ENCODE measurements at places on chromosomes 11 and 22.

DNA sequence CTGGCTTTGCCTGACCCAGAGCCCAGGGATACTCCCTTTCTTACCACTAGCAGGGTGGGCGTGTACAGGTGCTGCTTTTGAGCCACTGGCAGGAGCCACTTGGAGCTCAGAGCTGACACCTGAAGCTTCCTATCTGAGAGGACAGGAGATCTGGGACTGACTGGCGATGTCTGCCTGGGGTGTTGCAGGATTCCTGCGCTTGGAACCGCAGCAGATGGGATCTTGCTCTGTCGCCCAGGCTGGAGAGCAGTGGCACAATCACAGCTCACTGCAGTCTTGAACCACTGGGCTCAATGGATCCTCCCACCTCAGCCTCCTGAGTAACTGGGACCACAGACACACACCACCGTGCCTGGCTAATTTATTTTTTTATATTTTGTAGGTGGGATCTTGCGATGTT is 17.7 kb downstream of the GP1BB start:
- DNase-seq: no peak

DNA sequence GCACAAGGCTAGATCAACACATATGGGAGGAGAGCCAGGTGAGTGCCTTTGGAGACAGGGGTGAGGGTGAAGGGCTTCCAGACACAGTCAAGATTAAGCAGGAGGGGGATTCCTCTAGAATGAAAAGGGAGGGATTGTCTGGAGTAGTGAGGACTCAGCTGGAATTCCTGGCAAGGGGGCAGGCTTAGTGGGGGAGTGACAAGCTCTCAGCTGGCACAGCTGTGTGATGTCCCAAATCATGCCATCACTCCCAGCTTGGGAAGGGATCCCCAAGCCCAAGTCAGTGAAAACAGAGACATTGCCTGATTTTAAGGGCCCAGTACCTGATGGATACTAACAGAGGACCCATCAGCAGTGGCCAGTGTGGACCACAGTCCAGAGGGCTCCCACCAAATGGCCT is 119.0 kb downstream of the MPPED2 start:
- no peak for DNase-seq

GRCh38 chr22:18987765-18988164 is 51.7 kb upstream of the PRODH start:
- no peak for DNase-seq

DNA sequence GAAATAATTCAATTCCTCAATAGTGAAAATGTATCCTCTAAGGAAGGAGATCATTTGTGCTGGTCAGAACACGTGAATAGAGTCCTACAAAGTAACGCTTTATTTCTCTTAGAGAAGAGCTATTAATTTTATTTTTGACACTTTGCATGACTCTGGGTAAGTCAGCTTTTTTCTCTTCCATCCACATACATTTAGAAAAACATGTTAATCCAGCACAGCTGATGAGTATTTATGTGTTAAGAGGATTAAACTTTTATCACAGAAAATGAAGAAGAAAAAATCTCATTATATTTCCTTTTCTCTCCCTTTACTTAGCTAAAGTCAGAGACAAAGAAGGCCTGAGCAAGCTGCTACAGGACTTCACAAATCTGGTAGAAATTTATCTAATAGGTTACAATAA is 649.5 kb upstream of the CCDC179 start:
- no peak for DNase-seq

- DNase-seq: no peak
Measured at GRCh38 chr11:64776425-64776824, 1.9 kb downstream of the SF1 start.

DNA sequence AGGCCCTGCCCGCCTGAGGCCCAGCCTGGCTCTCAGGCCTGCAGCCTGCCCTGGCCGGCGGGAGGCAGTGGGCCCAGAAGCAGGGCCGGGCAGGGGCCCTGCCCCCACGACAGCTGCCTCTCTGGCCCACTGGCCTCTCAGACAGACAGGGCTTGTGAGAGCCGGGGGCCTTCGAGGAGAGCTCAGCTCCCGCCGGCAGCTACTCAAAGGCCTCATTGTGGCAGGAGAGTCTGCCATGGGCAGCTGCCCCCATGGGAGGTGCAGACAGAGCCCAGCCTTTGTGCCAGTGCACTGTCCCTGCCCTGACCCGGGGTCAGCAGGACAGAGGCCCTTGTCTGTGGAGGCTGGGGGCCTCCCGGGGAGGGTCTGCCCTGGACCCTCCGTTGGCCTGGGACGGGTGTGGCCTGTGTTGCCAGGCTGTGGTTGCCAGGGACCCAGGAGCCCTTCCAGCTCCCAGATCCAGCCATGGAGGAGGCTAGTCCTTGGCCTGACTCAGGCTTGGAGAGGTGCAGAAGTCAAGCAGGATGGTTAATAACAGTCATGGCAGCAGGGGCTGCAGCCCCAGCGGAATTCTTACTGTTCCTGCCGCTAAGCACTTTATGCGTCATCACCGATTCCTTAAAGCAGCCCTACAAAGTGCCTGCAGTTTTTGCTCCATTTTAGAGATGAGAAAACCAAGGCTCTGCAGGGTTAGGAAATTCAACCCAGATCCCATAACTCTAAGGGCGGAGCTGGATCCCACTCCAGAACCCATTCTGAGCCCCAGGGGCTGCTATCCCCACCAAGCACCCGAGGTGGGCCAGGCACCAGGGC is 12.5 kb downstream of the FLRT1 start:
- no peak for DNase-seq

All from fibroblast of the aortic adventitia (primary cell).